ENCODE measurements at places on chromosomes 3 and 15.

- no peak for DNase-seq
Observed at GRCh38 chr3:86744051-86744450, 246.9 kb downstream of the VGLL3 start.

DNA sequence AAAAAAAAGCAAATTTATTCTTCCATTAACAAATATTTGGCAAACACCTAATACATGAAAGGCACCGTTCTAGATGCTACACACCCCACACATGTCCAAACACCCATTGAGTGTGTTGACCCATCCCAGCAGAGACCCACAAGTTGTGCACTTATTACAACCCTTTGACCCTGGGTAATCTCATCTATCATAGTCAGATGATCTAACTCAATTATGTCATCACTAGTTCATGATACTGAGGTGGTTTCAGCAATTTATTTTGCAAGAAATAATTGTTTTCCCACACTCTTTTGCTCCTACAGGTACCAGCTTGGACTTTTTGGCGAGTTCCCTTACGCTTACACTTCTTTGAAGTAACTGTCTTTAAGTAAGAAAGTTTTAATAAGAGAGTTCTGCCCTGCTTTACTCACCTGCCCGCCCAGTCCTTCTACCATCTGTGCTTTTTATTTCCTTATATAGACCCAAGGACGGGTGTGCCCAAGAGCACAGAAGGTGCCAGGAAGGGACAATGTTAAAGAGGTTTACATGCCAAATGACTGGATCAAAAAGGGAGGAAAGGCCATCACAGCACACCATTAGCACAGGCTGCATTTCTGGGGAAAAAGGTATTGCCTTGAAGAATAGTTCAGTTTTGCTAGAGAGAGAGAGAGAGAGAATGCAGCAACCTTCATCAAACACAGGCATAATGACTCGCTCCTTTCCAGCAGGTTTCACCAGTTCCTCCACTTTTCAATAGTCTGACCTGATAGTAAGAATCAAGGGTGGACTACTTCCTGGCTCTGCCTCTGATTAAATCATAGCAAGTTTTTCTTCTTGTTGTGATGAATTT lies 54.5 kb upstream of the ATP11B start:
- no peak for DNase-seq

DNA sequence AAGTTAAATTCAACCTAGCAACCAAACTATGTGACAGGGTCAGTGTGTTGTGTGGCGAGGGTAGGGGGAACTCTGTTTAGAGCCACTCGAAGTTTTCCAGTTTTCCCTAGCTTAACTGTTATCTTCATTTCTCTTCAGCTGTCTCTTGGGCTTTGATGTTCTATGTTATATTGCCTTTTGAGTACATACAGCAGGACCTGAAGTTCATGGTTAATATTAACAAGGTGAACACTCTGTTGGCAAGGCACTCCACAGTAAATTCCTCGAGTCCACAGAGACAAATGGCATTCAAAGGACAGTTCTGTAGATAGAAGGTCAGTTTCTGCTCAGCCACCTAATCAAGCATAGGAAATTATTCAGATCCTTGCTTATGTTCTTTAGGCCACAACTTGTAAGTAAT lies 147.9 kb upstream of the DPH6 start:
- no peak for DNase-seq

DNA sequence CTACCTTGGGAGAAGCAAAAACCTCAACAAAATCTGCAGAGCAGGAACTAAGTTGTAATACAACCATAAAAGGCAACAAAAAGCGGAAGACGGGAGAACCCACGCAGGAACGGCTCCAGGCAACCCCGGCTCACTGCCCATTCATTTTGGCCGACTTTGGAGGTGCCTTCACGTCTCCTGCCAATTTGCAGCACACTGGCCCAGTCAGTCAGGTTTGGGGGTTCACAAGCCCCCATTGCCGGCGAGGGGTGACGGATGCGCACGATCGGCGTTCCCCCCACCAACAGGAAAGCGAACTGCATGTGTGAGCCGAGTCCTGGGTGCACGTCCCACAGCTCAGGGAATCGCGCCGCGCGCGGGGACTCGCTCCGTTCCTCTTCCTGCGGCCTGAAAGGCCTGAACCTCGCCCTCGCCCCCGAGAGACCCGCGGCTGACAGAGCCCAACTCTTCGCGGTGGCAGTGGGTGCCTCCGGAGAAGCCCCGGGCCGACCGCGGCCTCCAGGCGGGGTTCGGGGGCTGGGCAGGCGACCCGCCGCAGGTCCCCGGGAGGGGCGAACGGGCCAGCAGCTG lies 463 bp downstream of the TERC start:
- peak; percentile 41 for DNase-seq

DNA sequence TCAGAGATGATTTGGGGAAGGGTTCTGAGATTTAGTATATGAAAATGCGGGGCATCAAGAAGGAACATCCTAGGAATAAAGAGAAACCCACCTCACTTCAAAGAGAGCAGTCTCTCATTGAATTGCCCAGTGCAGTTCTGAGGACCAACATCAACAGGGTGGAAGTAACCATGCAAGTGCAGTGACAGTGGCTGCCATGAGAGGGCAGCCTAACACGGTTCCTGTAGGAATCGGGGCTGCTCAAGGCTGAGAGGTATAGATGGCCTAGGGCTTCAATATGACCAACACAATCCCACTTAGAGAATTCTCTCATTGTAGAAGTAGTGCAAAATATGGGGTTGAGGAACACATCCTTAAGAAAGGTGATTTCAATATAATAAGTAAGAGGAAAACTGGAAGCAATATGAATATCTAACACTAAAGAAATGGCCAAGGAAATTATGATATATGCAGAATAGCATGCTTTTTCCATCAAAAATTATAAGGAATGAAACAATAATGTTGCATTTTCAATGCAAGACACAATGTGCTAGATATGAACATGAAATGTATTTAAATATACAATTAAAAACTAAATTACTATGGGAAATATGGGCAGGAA lies 51.1 kb upstream of the ARRDC4 start:
- DNase-seq = peak; percentile 1

DNA sequence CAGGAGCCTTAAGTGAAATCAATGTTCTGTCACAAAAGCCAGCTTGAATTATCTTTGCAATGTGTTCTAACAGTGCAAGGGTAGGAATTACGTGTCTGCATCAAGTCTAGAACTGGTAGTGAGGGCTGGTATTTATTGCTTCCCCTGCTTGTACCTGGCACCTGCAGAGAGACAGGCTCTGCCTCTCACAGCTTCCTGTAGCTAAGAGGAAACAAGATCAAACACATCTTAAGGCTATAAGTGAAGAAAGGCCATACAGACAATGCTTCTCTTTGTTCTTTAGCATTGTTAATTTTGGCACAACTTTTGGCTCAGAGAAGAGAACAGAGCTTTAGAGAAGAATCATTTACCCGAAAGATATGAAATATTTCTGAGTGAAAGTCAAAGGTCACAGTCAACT lies 479.9 kb downstream of the GRM7 start:
- no peak for DNase-seq

GRCh38 chr3:196047391-196048030 lies 34.4 kb downstream of the TFRC start:
- DNase-seq = no peak

DNA sequence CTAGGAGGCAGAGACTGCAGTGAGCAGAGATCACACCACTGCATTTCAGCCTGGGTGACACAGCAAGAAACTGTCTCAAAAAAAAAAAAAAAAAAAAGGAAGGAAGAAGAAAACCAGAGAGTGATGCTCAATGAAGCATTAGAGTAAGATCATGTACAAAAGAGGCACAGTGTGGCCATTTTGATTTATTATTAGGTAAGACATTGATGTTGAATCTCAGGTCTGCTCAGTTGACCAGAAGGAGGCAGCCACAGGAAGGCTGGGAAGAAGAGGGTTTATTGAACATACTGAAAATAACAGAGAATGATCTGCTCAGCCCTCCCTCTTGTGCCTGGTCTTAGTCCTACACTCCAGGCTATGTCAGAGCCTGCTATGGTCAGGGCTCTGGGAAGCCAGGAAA lies 15.6 kb downstream of the LRRK1 start:
- DNase-seq = no peak

DNA sequence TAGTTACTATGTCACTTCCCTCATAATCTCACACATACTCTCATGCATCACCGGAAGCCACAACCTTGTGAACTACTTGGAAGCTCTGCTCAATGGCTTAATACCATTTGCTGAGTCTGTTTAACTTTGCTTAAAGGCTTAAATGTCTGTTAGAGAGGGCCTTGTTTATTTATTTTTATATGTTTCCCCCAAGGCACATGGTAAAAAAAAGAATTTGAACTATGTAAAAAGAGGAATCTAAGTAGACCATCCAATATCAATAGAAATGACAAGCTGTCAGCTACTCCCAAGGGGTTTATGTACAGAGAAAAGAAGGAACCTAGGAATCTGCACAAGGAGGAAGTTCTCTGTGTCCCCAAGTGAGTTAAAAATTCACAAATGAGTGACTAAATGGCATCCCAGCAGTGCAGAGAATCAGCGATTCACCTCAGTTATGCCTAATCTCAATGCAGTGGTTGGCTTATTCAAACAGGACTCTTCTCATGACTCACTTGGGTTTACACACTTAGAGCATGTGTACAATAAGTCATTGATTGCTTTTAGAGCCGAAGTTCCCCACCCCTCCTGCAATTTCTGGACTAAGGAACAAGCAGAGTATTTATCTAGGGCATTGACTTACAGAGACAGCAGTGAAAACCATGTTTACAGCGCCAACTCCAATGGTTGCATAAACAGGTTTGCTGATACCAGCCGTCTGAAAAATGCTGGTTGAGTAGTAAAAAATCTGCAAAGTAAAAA lies 24.4 kb downstream of the SLC2A2 start:
- no peak for DNase-seq

DNA sequence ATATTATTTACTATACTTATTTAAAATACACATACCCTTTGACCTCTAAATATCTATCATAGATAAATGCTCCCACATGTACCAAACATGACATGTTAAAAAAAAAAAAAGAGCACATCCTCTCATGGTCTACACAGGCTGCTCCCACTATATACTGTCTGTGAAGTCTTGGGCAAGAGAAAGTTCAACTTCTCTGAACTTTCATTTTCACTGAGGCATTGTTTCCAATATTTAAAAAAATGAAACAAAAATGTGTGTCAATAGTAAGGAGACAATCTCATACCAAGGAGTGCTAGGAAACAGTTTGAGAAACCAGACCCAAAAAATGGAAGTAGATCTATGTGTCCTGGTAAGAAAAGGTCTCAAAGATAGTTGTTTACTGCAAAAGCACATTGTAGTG lies 29.3 kb downstream of the SLC4A7 start:
- no peak for DNase-seq

DNA sequence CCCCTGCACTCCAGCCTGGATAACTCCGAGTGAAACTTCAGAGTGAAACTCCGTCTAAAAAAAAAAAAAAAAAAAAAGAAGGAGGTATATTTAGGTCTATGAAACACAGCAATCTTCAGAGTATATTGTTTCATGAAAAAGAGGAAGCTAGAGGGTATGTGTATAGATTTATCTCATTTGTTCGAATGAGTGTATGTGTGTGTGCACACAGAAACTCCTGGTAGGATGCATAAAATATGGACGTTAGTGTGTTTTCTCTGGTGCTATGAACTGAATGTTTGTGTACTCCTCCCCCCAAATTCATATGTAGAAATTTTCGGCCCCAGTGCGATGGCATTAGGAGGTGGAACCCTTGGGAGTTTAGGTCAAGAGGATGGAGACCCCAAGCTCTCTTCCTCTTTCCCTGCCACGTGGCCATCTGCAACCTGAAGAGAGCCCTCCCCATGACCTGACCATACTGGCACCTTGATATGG lies 98.6 kb upstream of the KLF13 start:
- DNase-seq = no peak

GRCh38 chr3:148911173-148911572 lies 46.1 kb downstream of the CPA3 start:
- DNase-seq = no peak

DNA sequence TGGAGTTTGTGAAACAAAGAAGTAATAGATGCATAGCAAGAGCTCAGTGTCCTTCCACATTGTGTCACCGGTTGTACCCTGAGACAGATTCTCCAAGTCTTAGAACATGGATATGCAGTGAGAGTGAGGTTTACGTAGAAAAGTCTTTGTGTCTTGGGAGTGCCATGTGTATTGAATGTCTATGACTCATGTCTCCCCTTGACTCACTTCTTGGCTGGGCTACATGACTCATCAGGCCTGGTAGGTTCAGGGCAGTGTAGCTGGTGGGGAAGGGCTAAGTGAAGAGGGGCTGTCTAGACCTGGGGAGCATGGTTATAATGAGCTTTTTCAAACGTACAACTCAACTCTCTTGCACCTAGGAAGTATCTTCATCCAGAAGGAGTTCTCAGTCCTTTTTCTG lies 167.4 kb downstream of the GAP43 start:
- peak; percentile 45 for DNase-seq

GRCh38 chr3:66744521-66744920 lies 243.7 kb upstream of the LRIG1 start:
- no peak for DNase-seq

- no peak for DNase-seq
Observed at GRCh38 chr15:62958528-62959363, 83.8 kb upstream of the TPM1 start.

DNA sequence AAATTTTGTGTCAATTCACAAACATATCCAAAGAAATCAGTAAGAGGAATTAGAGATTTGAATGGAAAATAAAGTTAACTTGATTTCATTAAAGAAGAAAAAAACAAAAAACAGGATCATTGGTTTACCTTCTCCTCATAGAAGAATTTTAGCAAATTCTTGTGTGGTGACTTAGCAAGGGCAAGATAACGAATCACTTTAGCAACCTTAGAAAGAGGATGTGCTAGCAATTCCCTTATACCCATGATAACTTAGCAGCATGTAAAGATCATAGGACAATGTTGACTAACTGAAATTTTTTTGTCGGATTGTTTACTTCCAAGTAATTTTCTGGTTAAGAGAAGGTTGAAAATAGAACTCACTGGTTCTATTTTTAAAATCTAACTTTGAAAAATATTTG lies 609.3 kb downstream of the GBE1 start:
- DNase-seq = no peak
